ENCODE measurements at places on chromosomes 6 and 20.

DNA sequence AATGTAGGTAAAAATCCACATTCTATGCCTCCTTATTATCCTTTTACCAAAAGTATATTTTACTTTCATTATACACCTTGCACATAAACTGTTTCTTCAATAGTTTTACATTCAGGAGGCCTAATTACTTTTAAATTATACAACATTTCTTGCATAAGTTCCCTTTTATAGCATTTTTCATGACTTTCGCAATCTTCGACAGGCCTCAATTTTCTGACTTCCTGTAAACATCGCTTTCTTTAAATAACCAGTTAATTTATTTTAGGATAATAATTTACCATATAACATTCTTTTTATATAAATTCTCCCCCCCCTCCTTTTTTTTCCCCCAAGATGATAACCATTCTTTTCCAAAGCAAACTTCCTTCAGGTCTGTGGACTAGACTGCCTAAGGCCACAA is 9.2 kb downstream of the SLC35A1 start:
- DNase-seq: no peak

- no peak for DNase-seq
These were observed 76.1 kb downstream of the HIVEP2 start for GRCh38 chr6:142868917-142869316.

DNA sequence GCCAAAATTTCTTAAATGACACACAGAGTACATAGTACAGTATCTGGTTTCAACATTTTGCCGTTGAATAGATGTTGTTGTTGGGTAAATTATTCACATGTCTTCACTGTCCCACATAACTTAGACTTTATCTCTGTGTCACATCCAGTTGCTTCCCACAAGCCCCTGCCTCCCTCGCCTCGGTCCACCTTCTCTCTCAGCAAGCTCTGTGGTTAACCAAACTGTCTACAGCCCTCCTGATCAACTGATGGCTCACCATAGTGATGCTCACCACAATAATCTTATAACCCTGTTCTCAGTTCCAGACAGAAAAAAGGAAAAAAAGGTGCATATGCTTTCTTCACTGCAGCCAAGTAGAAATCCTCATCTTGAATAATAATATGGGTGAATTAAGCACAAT is 23.0 kb downstream of the IL17F start:
- DNase-seq: no peak

DNA sequence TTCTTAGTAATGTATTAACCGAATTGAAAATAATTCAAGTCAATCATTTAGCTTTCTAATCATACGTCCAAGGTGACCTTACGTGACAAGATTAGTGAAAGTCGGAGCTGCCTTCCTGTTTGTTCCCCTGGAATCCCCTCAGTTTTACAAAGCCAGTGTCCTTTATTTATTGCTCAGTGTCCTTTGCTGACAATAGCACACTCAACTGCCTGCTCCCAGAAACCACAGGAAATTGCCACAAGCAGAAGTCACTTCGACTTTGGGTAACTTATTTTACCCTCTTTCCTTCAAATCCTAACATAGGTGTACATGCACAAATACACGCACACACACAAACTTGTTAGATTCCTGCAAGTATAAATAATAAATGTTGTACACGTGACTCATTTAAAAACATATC is 1167.7 kb upstream of the ADGRB3 start:
- no peak for DNase-seq

DNA sequence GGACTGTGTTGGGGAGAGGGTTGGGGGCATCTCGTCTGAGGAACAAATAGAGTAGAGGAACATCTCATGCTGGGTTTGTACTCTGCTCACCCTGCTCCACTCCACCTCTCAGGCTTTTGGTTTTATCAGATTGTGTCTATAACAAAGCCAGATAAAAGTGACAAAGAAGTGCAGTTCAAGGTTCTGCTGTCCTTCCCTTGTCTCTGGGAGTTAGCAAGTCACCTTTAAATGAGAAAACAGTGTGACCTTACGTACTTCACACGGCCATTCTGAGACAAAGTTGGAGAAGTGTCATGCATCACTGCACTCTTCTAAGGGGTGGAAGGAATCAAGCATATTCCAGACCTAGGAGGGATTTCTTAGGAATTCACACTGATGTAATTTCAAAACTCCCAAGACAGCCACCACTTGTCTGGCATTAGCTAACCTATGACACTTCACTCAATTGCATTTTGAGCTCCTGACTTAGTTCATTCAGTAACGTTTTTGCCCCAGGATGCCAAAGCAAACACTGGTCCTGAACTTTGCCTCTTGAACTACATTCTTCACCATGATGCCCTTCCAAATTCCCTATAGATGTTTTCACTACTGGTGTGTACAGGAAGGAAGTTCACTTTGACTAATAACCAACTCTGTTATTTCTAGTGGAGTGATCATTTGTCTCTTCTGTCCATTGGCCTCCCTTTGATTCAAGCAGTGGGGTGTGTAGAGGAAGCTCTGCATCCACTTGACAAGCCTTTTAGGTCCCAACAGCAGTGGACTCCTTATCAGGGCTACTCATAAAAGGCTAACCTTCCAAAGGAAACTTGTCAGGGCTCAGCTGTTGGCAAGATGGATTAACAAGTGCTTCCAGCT is 647.6 kb upstream of the FLRT3 start:
- no peak for DNase-seq

GRCh38 chr6:128720891-128721290 is 162.0 kb upstream of the LAMA2 start:
- DNase-seq: no peak

DNA sequence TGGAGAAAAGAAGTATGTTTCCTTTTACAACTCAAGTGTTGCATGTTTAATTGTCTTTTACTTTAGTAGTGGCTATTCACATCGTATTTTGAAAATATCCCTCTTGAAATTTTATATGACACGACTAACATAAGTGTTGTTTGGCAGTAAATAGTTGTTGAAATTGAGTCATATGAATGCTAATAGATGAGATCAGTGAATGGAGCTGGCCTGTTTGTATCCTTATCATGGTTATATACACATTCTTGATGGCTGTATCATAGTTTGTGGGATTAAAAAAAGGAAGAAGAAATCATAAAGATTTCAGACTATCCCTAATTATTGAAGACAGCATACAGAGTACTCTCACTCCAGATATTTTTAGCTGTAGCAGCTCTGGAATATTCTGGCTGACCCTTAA is 8.2 kb upstream of the RAE1 start:
- no peak for DNase-seq

- DNase-seq: no peak
These were observed 243.2 kb downstream of the ARID1B start for GRCh38 chr6:157020398-157020797.

GRCh38 chr6:17311595-17312311 is 30.6 kb downstream of the RBM24 start:
- no peak for DNase-seq

GRCh38 chr6:37920667-37921066 is 101.1 kb downstream of the ZFAND3 start:
- DNase-seq: no peak

GRCh38 chr20:8777911-8778310 is 291.0 kb upstream of the PLCB4 start:
- no peak for DNase-seq

DNA sequence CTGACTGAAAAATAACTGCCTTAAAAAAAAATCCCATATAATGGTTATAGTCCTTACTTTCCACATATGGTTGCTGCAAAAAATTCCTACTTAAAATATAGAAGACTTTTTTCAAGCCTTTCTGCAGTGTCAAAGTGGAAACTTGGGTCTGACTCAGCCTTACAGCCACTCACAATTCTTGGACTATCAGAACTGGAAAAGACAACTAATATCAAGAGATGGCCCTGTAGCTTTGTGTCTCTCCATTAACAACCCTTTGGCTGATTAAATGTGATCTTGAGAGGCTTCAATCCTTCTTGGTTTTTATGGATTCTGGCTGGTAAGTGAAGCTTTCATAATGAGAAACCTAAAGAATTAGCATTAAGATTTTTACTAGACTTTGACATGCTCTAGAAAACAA is 307.8 kb downstream of the RNGTT start:
- no peak for DNase-seq

DNA sequence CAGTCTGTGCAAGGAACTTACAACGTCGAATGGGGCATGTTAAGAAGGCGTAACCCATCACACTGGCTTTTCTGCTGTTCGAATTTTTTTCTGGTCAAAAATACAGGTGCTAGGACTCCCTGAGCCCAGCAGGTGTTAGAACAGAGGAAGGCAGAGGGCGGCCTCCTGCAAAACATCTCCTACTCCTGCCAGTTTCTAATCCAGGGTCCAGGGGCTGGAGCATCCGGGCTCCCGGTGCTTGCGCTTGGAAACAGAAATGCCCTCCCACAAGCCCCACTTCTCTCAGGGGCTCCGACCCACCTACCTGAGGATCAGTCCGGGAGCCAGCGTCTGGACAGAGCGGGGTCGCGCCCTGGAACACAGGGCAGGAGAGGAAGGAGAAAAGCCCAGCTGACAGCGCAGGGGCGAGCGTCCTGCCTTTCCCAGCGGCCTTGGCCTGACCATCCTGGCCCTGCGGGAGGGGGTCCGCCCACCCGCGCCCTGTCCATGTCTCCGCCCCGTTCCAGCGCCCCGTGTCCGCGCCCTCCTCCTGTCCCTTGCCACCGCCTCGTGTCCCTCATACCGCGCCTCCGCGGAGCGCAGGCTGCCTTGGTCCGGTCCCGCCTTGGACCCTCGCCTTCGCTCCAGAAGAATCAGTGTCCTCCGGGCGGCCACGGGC is 14.8 kb upstream of the LPA start:
- DNase-seq: no peak

DNA sequence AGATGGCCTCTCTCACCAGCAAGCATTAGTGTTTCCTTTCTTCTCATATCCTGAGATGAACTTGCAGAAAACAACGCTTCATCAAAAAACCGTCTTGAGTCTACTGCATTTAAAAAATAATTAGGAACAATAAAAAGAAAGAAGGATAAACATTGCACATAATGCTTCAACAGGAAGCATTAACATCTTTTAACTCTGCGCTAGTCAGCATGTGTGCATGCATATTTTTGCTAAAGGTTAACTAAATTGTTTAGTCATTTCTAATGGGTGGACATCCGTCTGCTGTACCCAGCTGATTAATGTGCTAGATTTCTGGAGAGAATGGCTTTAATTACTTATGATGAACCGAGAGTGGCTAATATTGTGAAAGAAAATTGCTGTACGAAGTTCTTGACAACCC is 349.3 kb downstream of the SOX4 start:
- DNase-seq: no peak

DNA sequence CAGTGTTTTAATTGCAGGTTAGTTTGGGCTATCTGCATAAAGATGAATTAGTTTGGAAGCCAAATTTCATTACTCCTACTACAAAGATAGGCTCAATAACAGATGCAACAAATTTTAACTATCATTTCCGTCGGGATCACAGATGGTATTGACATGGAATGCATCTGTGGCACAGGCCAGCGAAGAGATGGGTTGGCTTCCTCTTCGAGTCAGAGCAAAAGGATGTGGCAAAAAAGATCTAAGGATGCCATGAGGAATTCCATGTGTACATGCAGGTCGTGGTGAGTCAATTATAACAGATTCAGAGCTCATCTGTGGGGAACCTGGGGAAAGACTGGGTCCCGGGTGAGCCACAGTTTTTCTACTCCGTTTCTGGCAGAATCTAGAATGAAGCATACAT is 83.0 kb upstream of the CITED2 start:
- no peak for DNase-seq

All from D721Med (cell line).